T-helper 22 cell (primary cell): ENCODE measurements at places on chromosomes 1 and 21.
A peak's percentile ranks its signal among the peaks of the same experiment; 100 is the strongest.

GRCh38 chr1:205286335-205286950 is 35.1 kb downstream of the NUAK2 start:
- peak; percentile 54 for DNase-seq

GRCh38 chr1:181107711-181108110 is 19.2 kb downstream of the IER5 start:
- DNase-seq = no peak

- DNase-seq = no peak
These were observed 62.8 kb downstream of the EDEM3 start for GRCh38 chr1:184691719-184692324.

GRCh38 chr1:71638081-71638766 is 557.4 kb upstream of the ZRANB2 start:
- no peak for DNase-seq

GRCh38 chr21:44357064-44357837 is 3.8 kb downstream of the TRPM2 start:
- no peak for DNase-seq

DNA sequence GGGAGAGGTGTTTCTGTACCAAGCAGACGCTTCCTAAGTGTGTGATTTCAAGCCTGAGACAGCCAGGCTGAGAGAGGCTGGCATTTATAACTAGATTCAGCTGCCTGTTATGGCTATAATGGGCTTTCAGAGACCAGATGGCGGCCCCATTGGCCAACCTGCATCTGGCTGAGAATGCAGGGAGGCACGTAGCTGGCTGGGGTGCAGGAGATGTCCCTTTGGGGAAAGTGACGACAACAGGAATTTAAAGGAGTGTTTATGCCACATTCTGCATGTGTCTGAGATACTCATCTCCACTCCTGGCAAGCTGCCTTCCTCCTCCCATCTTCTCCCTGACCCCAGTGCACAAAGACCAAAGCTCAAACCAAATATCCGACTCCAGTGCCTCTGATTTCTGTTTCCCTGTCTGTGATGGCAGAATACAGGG is 21.3 kb upstream of the CCDC190 start:
- no peak for DNase-seq
